HFFc6 (cell line): ENCODE measurements at places on chromosomes 5 and 9.

GRCh38 chr9:112887381-112887780 is 3.3 kb downstream of the SLC46A2 start:
- no peak for DNase-seq

DNA sequence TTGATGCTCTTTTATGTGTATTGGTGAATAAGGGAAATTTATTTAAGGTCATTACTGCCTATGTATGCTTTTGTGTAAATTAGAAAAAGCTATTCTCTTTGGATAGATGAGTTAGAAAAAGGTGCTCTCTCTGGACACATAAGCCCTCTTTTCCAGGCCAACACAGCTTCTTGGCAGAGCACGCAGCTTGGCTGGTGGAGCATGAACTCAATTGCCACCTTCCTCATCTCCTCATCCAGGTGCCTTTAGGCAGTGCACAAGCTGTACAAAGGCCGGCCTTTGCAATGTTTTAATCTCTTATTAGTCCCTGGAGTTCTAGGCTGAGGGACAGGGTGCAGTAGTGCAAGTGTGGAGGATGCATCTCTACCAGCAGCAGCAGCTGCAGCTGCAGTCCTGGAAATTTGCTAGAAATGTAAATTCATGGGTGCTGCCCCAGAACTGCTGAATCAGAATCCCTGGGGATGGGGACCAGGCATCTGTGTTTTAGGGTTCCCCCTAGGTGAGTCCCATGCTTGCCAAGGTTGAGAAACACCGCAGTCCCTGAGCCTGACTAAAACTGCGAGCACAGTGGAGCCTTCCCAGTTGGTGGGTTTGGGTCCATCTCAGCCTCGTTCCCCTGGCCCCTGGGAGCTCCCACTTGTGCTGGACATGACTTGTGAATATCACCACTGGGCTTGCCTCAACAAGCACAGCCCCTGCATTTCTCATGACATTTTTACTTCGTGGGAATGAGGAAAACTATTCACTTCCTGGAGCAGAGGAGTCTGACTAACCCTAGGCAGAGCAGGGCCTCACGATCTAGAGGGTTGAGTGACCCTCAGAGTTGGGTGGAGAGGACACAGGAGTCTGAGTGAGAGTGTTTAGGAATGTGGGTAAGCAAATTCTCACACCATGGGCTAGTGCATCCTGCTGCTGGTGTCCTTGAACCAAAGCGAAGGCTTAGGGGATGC is 272.3 kb downstream of the ZSWIM6 start:
- no peak for DNase-seq

DNA sequence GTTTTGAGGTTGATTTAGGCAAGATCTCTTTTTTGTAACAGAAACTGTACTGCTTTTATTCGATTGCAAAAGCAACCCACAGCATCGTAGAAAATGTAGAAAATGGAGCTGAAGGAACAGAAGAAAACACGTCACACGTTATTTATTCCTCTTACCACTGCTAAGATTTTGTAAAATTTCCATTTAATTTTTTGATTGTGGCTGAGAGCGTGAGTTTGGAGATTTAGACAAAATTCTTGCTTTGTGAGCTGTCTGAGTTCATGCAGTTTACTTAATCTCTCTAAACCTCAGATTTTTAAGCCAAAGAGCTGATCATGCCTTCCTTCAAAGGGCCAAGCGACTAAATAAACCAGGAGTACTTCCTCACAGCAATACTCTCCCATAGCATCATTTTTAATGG is 24.8 kb downstream of the DPYSL3 start:
- DNase-seq: peak; percentile 54

GRCh38 chr5:55231029-55231918 is 2.1 kb downstream of the CCNO start:
- no peak for DNase-seq

- DNase-seq: no peak
Observed at GRCh38 chr9:136779808-136780207, 11.3 kb upstream of the TMEM141 start.

DNA sequence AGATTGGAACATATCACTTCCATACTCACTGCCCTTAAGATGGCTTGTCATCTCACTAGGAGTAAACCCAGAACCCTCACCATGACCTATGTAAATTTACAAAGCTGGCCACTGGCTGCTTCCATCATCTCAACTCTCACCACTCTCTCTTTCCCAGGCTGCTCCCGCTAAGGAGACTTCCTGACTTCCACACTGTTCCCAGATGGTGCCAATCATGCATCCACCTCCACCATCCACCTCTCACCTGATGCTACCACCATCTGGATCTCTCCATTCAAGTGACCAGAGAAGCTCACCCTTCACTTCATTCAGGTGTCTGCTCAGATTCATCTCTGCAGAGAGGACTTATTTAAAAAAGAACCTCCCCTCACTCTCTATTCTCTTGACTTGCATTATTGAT is 91.3 kb downstream of the HTR4 start:
- no peak for DNase-seq

DNA sequence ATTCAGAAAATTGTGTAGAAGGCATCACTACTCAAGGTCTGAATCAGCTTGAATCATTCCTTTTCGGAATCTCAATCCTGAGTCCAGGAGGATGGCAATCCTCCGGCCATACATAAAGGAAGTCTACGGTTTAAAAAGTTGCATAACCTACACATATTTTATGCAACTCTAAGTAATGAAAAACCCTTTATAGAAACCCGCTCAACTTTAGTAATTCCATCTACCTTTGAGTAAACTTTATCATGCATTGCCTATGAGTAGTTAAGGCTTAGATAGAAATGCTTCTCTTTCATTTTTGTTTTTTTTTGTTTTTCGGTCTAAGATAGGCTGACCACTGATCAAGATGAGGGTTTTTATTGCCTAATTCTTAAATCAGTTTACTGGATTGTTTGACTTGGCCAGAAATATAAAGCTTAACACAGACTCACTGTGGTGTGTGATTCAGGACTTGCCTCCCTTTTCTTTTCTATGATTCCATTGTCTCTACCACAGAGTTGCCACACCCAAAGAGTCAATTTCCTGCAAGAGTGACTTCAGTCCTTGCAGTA is 85.0 kb downstream of the LURAP1L start:
- peak; percentile 45 for DNase-seq
